Left ventricle myocardium superior (tissue), 1 donor: ENCODE measurements at places on chromosomes 4 and X. TPM values are rescaled to one million over a fixed set of nuclear protein-coding genes. Genes with fewer than 3 reads are reported as not detected.

The STARD8 gene
- 10.5 TPM for total RNA-seq

The HERC6 gene
- 9.3 TPM for total RNA-seq

The KDR gene
- total RNA-seq: 21.2 TPM

The MAPK10 gene
- total RNA-seq: 3.2 TPM

The PRDX4 gene
- 43.6 TPM for total RNA-seq

The ASB9 gene
- total RNA-seq: 0.55 TPM

The ARX gene
- total RNA-seq: not detected

The TGIF2LX gene
- total RNA-seq: not detected

The IQCM gene
- total RNA-seq: not detected

The METAP1 gene
- 75.8 TPM for total RNA-seq

The AFP gene
- total RNA-seq: not detected

The EVC2 gene
- total RNA-seq: 1.5 TPM

The CD38 gene
- total RNA-seq: 1.7 TPM

The FAM133A gene
- total RNA-seq: not detected

DNA sequence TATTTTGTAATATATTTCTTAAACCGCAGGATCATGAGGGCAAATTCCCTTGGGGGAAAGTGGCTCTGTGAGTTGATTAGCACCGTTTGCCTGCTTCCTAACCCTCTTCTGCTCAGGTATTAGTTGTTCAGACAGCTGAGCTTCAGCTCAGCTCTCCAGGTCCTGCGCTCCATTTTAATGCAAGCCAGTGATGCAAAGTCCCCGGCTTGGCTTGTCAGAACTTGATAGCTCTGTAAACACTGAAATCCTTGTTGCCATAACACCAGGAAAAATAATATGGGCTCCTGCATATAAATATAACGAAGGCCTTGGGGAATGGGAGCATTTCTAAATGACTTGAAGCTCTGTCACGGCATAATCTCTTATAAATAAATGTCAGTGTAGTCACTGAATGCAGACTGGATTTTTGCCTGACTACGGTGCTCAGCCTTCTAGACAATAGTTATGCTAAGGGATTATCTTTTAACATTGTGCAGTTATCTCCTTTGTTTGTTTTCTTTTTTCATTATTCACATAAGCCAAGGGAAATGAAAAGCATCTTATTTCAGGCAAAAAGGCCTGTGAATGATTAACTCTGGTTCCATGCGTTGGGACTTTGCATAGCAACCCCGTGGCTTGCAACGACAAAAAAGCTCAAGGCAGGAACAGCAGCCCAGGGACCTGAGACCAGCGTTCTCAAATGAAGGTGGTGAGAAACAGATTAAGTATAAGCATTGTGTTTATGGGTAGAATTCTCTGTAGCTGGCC is 253.2 kb downstream of the SPRY1 start:
- DNase-seq: peak; percentile 26

- DNase-seq: peak; percentile 79
Measured at GRCh38 chrX:106177106-106177981, 9.2 kb downstream of the PWWP3B start.

DNA sequence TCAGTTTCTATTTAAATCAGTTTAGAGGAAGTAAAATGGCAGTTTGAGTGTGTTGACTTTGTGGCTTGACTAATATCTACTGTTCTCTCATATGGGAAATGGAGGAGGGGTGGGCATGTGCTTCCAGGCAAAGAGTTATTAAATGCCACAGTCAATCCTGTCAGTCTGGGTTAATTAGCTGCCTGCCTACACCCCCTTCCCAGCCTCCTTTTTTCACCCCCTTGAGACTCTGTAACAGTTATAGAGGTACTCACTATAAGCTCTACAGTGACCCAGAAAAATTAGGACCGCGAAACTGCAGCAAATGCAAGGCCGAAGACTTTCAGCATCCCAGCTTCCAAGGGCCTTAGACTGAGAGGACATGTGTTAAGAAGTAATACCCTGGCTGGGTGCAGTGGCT is 165.2 kb downstream of the CORIN start:
- DNase-seq: no peak

DNA sequence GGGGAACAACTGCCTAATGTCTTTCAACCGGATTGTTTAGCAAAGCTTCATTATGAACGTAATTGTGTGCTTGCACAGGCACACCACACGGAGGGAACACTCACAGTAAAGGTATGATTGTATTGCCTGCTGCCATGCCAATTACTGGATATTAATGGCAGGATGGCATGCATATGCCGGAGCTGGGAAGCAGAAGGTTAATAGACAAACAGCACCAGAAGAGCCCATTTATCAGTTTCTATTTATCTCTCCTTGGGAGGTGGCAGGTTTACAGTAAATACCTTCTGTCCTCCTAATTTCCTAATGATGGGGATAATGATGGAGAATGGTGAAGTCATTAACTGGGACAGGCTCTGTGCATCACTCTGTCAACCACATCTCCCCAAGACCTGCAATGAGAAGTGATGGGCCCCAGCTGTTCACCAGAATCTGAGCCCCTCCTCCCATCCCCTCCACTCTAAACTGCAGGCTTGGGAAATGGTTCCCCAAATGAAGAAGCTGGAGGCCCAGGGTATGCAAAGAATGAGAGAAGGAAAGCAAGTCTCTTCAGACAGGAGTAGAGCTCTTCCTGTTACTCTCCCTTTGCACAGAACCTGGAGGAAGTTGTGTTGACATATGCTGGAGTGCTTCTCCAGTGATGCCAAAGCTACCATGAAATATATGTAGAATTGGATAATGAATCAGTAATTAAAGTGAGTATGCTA is 160.8 kb downstream of the NAA11 start:
- DNase-seq: no peak

DNA sequence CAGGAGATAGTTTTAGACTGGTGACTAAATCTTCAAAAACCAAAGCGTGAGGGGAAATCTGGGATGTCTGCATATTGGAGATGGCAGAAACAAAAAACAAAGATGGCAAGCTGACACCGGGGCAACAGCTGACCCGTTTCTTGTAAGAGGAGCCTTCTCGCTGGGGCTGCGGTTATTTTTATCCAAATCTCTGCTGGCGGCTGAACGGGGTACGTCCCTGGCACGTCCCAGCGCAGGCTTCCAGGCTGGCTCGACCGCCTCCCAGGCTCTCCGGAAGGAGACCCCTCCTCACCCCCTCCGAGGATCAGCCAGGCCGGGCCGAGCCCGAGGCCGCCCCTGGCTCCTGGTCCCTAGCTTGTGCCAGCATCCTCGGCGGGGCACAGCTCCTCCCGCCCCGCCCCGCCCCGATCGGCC is 403 bp downstream of the SGCB start:
- DNase-seq: peak; percentile 60

- DNase-seq: no peak
Measured at GRCh38 chr4:166386491-166387360, 513.7 kb downstream of the TLL1 start.

- no peak for DNase-seq
Measured at GRCh38 chr4:35653451-35653850, 590.9 kb downstream of the ARAP2 start.

GRCh38 chr4:30256116-30256832 is 463.9 kb upstream of the PCDH7 start:
- DNase-seq: no peak

GRCh38 chr4:184812651-184813181 is 13.1 kb downstream of the ACSL1 start:
- DNase-seq: no peak

GRCh38 chr4:53592122-53592521 is 836 bp upstream of the LNX1 start:
- DNase-seq: no peak

DNA sequence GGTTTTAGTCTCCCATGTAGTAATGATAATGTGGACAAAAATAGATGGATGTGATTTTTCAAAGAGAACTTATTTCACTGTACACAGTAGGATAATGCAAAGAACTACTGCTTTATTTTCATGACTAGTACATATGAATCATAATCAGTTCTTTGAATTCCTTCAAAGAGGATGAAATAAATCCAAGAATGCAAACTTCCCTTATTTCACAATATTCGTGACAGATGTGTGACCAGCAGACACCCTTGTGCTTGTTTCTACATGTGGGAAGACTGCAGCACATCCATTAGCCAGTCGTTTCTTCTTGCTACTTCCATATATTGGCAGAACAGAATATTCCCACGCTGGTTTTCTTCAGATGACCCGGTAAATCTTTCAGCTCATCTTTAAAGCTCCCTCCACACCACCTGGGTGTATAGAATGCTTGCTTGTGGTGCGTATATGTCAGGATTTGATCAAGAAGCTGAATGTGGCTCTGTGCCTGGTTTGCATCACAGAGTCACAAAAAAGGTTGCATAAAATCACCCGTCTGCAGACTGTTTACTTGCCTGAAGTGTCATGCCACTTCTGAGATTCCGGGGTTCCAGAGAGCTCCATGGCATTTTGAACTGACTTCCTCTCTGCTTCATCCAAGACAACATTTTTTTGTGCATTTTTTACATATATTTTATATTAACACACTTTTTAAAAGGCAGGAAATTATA is 47.7 kb upstream of the FAT4 start:
- no peak for DNase-seq

GRCh38 chr4:45502471-45502870 is 621.4 kb downstream of the GABRG1 start:
- DNase-seq: no peak

- no peak for DNase-seq
Measured at GRCh38 chr4:3936184-3936583, 170.0 kb downstream of the ADRA2C start.

- DNase-seq: no peak
Measured at GRCh38 chr4:186669735-186670134, 53.9 kb downstream of the FAT1 start.

GRCh38 chr4:2290974-2291704 is 29.2 kb upstream of the MXD4 start:
- no peak for DNase-seq

DNA sequence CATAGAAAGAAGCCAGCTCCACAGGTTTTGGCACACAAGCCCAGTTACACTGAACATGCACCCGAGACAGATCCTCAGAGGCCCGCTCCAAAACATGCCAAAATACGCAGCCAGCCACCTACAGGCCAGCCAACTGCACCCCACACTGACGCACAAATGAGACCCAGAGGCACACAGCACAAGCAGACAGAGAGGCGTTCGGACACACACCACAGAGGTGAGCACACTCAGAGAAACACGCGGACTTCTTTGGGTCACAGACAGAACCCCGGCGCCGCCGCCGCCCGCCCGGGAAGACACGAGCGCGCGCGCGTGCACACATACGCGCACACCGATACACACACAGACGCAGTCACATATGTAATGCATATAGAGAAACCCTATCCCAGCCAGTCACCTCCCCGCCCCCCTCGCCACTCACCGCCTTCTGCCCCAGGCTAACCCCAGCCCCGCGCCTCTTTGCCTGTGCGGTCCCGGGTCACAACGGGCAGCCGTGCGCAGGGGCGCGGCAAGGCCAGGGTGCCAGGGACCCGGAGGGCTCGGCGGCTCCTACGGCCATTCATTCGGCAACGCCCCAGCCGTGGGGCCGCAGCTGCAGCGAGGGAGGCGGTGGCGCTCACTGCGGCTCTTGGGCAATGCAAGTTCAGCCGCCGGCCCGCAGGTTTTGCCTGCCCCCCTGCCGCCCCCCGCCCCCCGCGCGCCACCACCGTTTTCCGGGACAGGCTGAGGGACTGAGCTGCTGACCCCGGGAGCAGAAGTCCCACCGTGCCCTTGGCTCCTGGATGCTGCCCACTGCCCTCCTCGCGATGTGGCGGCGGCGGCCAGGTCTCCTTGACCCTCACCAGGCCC is 553 bp downstream of the SEPTIN6 start:
- peak; percentile 48 for DNase-seq

- DNase-seq: no peak
Measured at GRCh38 chr4:160835789-160836188, 1328.0 kb downstream of the FSTL5 start.

GRCh38 chr4:153110739-153111138 is 93.5 kb upstream of the TRIM2 start:
- DNase-seq: no peak

DNA sequence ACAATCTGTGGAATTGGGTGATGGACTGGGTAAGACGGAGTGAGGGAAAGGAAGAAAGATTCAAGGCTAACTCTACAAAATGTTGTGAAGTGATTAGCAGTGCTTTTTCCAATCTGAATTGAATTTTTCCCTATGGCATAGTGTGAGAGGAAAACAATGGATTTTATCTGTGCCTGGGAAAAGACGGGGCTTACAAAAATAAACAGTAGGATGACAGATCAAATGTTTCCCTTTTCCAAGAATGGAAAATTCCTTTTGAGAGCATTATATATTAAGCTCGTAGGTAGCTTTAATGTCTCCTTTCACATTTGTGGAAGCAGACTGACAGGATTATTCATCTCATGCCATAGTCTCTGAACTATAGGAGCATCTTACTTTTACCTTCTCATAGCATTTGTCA is 27.8 kb downstream of the ATP11C start:
- DNase-seq: no peak

- DNase-seq: peak; percentile 37
Measured at GRCh38 chrX:119655125-119655524, 37.8 kb downstream of the SEPTIN6 start.

GRCh38 chr4:108662629-108663028 is 12.2 kb downstream of the OSTC start:
- DNase-seq: no peak

DNA sequence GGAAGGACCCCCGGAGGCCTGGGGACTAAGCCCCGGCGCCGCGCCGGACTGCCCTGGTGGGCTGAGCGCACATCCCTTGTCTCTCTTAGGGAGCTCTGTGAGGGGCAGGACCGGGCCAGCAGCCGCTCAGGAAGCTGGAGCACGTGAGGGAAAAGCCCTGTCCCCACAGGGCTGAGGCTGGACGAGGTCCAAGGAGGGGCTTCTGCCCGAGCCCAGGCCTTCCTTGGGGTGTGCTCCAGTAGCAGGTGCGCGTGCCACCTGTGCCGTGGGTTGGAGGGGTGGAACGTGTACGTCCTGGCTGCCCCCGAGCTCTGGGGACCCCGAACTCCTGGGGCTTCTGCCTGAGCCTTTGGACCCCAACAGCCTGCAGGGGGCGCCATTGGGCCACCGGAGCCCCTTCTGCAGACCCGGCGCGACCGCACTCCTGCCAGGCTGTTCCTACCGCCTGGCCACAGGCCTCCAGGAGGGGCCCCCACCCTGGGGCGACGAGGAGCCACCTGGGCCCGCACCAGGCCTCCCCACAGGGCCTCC is 27.2 kb downstream of the TACC3 start:
- DNase-seq: peak; percentile 82

GRCh38 chr4:15197005-15197404 is 194.7 kb downstream of the CPEB2 start:
- no peak for DNase-seq
